ENCODE measurements at places on chromosomes 13 and 19.

DNA sequence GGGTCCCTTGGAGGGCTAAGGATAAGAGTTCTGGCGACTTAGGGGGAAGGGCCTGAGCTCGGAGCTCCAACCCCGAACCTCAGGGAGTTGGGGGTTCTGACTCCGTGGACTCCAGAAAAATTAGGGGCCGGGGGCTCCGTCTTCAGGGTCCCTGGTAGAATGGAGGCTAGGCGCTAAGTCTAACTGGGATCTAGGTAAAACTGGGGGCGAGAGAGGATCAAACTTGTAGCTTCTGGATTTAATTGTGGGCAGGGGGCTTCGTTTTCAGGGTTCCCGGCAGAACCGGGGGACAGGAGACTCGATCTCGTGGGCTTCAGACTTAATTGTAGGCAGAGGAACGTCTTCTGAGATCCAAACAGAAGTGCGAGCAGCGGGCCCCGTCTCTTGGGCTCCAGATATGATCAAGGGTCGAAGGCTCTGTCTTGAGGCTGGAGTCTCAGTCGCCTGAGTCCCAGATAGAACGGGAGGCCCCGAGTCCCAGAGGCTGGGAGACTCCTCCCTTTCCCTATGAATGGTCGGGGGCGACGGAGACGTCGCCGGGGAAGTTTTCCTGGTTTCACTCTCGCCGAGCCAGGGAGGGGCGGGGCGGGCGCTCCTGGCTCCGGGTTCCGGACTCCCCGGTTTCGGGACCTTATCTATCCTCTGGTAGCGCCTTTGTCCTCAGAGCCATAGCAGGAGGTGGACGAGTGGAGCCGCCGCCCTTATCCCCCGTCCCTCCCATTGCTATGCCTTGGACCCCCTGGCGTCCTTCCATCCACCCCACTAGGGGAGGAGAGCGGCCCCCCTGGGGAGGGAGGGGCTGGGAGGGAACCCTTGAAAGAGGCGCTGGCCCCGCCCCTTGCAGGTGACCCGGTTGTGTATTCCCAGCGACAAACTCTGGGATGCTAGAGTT, 1.3 kb downstream of the NECTIN2 start:
- DNase-seq, result no peak

DNA sequence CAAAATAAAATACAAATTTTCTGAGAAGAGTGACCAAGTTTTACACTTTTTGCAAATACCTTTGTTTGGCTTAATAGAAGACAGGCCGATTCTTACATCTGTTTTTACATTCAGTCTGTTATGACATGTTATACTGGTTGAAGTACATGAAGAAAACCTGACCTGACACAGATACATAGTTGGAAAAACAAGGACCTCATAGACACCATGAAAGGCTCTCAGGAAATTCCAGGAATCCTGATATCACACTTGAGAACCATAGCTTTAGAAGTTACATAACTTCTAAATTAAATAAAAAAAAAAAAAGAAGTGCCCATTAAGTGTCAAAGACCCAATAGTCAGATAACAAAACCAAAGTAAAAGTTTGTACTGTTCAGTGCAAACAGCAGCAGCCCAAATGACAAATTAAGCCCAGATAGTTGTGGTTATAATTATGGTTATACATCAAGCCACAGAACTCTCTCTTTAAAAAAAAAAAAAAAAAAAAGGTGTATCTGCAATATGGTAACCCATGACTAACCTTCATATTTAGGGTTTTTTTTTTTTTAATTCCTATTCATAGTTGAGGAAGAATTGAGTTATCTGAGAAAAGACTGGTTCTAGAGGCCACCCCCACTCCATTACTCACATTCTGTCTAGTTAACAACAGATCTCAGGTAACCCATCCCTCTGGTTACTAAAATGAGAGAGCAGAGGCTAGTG, 19.8 kb downstream of the RBM26 start:
- no peak for DNase-seq

DNA sequence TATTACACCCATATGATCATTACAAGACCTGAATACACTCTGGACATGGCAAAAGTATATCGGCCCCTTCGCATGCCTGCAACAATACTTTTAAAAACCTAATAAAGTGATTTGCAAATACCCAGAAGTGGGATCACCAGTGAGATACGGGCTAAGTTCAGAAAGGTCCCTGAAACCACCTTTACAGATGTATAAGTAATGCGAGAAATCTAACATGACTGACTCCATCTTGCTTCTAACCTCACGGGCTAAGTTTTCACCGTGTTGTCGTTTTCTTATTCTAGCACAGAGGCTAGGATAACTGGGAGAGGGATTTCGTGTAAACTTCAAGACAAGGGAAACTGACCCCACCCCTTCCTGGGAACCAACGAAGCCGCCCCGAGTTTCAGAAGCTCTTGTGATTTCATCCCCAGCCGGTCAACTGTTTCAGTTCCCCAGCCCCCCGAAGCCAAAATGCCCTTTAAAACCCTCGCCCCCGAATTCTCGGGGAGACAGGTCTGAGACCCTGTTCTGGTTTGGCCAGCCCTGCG, 703 bp downstream of the NEK3 start:
- DNase-seq, result no peak

- DNase-seq, result no peak
These were observed 256 bp downstream of the MICOS13 start for GRCh38 chr19:5680084-5680436.

- DNase-seq, result no peak
These were observed 94.7 kb downstream of the CDADC1 start for GRCh38 chr13:49342454-49342853.

DNA sequence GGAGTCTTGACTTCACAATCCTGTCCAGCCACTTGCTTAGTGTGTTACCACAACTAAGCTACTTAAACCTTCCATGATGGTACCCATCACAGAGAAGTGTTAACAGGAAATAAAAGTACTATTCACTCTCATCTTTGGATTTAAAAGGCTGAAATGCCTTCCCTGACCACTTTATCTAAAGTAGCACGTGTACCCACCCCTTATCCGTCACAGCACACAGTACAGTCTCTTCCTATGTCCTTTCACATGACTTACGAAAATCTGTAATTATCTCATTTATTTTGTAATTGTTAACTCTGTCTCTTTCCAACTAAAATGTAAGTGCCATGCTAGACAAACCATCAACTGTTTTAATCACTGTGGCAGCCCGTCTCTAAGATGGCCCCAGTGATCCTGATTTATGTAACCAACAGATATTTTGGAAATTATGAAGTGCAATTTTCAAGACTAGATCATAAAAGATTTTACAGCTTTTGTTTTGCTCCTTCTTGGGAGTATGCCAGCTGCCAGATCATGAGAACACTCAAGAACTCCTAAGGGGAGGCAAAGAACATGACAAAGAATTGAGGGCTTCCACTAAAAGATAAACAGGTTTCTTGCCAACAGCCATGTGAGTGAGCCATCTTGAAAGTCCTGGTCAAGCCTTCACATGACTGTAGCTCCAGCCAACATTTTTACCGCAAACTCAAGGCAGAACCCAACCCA, 44.9 kb downstream of the DIAPH3 start:
- DNase-seq, result no peak

GRCh38 chr19:46784262-46785053, 3.9 kb downstream of the SLC1A5 start:
- peak; percentile 75 for DNase-seq

GRCh38 chr13:71935166-71935840, 68.3 kb upstream of the DACH1 start:
- no peak for DNase-seq

GRCh38 chr13:98664047-98664446, 87.1 kb upstream of the STK24 start:
- peak; percentile 29 for DNase-seq

- no peak for DNase-seq
These were observed 390.5 kb downstream of the FGF9 start for GRCh38 chr13:22061371-22061805.

Measured in NCI-H2107 (cell line).